ENCODE measurements at places on chromosomes 12 and 14.

DNA sequence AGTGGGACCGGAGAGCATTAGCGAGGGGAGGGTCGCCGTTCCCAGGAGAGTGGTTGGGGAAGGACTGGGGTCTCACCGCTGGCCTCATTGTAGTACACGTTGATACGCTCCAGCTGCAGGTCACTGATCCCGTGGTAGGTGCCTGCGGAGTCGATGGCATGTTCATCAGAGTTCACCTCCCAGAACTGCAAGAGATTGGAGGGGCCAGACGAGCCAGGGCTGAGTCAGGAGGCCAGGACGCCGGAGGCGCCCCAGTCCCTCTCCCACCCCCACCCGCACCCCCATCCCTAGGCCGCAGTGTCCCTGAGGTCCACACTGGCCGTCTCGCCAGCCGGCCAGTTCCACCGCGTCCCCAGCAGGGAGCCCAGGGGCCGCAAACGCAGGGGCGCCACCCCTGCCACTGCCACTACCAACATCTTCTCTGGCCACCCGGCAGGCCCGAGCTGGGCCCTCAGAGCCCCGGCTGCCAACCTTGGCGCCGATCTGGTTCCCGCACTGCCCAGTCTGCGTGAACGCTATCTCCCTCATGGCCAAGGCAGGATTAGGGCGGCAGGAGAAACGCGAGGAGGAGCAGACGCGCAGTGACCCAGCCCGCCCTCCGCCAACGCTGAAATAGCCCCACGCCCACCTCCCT is 144.2 kb downstream of the ALG10 start:
- DNase-seq = no peak

DNA sequence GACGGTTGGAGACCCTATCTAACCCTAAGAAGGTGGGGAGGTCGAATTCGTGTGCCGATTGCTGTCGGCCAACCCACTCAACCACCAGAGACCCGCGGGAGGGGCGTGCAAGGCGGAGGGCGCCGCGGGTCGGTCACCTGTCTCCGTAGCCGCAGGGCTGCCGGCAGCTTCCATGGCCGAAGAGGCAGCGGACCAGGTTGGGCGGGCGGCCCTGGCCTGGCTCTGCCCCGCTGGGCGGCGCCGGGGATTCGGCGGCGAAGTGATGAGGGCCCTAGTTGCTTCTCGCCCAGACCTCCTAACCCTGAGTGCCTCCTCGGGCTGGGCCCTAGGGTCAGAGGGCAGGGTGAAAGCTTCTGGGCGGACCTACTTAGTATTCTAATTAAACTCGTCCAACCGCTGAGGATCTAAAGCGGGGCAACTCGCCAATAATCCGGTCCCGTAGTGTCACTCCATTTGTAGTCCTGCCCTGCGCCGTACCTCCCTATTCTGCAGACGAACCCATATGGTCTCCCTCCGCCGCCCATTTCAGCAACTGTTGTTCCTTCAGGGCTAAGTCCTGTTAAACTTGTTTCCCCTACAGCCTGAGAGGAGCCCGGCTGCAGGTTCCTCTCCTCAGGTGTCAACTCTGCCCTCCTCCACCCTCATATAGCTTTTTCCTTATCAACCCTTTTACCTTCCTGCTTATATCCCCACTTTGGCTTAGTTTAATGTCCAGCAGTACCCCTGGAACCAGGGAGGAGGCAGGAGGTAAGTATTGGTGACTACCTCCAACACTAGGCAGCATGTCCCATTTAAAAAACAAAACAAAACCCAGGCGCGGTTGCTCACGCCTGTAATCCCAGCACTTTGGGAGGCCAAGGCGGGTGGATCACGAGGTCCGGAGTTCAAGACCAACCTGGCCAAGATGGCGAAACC is at the start of gene PYM1:
Gene PYM1, minus strand, starts transcription at position 307 of the 915 bp plus-strand sequence. Its CDS starts 133 bp downstream, at position 174.
- DNase-seq = no peak

- no peak for DNase-seq
Measured at GRCh38 chr12:30243426-30243825, 452.2 kb downstream of the IPO8 start.

- no peak for DNase-seq
Measured at GRCh38 chr14:51550636-51551035, 101.1 kb upstream of the FRMD6 start.

- no peak for DNase-seq
Measured at GRCh38 chr12:3655328-3655900, 97.5 kb downstream of the CRACR2A start.

Measured in stimulated activated CD8-positive, alpha-beta memory T cell treated with anti-CD3 and anti-CD28 coated beads, Interleukin-4, amount 100 ng/mL, for 4 hours (primary cell).